T-helper 2 cell (primary cell): ENCODE measurements at places on chromosomes 7 and 10.

GRCh38 chr7:29370531-29371314 is 176.1 kb downstream of the CHN2 start:
- no peak for DNase-seq

GRCh38 chr10:49089152-49089551 is 26.2 kb downstream of the VSTM4 start:
- DNase-seq, result no peak

GRCh38 chr7:127738859-127739258 is 86.9 kb downstream of the SND1 start:
- no peak for DNase-seq

DNA sequence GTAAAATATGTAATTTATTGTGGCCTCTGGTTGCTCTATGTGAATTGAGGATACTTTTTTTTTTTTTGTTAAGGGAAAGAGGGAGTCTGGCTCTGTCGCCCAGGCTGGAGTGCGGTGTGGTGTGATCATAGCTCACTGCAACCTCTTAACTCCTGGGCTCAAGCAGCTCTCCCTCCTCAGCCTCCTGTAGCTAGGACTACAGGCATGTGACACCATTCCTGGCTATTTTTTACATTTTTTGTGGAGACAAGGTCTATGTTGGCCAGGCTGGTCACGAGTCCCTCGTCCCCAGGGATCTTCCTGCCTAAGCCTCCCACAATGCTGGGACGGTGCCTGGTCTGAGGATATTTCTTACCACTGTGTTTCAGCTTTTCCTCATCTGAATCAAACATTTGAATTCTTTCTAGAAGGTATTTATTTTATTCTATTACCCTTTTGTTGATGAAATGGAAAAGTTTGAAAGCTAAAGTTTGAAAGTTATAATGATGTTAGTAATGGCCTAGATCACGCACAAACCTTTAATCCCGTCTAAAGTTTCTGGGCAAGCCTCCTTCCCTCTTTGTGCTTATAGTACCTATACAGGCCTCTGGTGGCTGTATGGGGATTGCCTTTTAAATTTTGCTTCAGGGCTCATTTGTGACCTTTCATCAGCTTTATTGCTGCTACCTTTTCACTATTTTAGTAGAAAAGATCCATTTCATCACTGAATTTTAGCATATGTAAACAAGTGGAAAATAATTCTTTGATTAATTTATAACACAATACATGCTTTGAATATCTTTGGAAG is 2.0 kb downstream of the IFRD1 start:
- DNase-seq, result no peak
